ENCODE measurements at places on chromosomes 6 and 20.

DNA sequence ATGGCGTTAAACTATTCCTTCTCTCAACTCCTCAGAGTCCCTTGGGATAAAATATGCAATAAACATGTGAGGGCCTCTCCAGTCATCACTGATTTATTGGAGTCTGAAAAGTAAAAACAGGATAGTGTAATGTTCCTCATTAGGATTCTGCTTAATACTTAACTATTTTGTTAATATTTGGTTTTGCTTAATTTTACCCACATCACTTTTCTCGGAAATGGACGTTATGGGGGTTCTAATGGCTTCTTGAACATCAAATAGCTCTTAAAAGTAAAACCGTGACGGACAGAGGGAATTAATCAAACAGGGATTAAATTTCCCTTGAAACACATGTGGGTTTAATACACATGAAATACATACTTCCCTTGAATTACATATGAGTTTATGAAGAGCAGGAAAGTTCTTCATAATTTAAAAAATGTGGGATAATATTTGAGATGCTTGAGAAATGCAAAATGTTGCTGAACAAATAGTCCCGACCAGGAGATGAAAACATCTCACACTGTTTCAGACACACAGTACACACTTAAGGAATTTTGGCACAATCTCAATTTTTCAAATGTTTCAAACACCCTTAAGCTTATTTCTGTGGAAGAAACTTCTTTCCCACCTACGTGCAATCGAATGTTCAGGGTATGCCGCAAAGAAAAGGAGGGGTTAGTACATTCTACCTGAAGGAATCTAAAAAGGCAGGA is 38.4 kb upstream of the EIF2S2 start:
- no peak for DNase-seq

GRCh38 chr6:75800708-75801505 is 51.9 kb downstream of the MYO6 start:
- DNase-seq, result no peak

DNA sequence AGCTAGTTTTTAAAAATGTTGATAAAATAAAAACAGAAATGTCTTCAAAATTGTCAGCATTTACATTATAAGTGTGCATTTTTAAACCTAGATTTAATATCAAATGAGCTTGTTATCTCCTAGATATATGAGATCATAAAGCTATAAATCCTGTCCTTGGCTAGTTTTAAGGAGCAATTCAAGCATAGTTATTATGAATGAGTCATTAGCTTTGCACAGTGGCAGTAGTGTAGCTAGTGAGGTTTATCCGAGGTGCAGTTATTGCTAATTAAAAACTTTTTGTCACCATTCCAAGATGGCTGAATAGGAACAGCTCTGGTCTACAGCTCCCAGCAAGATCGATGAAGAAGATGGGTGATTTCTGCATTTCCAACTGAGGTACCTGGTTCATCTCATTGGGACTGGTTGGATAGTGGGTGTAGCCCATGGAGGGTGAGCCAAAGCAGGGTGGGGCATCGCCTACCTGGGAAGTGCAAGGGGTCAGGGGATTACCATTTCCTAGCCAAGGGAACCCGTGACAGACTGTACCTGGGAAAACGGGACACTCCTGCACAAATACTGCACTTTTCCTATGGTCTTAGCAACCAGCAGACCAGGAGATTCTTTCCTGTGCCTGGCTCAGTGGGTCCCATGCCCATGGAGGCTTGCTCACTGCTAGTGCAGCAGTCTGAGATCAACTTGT is 108.8 kb upstream of the SYNCRIP start:
- DNase-seq, result no peak

- no peak for DNase-seq
Observed at GRCh38 chr6:46356543-46356942, 134.7 kb downstream of the RCAN2 start.

- no peak for DNase-seq
Observed at GRCh38 chr6:24381476-24382219, 21.1 kb upstream of the MRS2 start.

- no peak for DNase-seq
Observed at GRCh38 chr20:37235065-37235464, 26.5 kb downstream of the GHRH start.
